ENCODE measurements at places on chromosomes 7 and 10.

- DNase-seq: no peak
Measured at GRCh38 chr10:18351421-18351820, 211.2 kb downstream of the CACNB2 start.

DNA sequence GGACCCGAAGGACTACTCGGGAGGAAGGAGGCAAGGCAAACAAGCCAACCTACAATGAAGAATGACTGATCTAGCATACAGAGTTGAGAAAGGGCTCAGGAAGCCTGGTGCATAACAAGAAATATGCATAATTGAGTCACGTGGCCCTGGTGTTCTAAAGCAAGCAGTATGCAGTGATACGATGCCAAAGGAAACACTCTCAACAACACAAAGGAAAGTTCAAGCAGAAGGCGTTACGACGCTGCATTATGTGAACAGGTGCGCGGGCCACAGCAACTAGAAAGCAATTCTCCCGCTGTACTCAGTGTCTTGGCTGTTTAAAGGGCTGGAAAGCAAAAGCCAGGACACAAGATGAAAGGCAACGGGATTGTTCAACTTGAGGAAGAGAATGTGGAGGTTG lies 100.8 kb downstream of the PRTFDC1 start:
- DNase-seq: no peak

- DNase-seq: no peak
Measured at GRCh38 chr10:104303594-104304355, 34.5 kb downstream of the ITPRIP start.

DNA sequence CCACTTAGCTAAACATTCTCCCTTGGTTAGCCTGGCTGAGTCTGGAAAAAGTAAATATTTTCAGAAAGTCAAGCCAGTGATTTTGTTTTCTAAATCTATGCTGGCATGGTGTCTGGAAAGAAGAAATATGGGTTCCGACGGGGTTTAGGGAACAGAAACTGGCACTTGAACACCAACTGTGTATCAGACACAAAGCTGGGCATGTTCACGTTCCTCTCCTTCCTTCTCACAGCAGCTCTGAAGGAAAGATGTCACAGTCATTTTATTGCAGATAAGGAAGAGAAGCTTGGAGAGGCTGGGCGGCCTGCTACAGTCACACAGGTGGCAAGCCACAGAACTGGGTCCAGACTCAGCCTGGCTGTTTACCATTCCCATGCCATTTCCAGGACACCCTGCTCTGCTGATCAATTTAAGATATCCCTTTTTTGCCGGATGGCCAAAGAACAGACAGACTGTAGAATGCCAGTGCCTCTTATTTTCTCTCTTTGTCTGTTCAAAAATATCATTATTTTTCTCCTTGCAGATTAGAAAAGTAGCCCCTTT lies 118.8 kb downstream of the HERPUD2 start:
- no peak for DNase-seq

DNA sequence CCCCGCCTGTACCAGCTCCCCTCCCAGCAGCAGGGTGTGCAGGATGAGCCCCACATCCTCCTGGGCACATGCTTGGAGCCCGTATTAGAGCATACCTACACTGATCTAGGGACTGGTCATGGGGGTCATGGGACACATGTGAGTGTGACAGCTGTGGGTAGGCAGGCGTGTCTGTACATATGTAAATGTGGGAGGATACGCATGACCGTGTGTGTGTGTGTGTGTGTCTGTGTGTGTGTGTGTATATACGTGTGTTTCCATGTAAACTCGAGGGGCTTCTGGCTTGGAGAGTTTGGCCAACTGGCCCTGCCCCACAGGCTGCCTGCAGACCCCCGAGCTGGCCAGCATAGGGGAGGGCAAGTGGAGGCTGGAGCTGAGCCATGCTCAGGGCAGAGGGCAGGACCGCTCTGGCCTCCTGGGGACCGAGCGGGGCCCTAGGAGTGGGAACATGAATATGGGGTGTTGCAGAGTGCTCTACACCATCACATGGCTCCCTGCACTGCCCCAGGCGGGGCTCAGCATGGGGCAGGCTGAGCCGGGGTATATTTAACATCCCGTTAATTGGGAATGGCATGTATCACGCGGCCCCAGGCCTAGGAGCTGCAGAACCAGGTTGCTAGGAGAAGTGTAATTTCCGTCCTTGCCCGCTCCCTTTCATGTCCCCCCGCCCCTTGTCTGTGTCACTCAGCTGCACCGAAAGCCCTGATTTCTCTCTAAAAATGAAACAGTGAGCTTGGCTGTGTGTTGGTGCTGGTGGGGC lies 152.7 kb upstream of the PCBD1 start:
- DNase-seq: no peak

DNA sequence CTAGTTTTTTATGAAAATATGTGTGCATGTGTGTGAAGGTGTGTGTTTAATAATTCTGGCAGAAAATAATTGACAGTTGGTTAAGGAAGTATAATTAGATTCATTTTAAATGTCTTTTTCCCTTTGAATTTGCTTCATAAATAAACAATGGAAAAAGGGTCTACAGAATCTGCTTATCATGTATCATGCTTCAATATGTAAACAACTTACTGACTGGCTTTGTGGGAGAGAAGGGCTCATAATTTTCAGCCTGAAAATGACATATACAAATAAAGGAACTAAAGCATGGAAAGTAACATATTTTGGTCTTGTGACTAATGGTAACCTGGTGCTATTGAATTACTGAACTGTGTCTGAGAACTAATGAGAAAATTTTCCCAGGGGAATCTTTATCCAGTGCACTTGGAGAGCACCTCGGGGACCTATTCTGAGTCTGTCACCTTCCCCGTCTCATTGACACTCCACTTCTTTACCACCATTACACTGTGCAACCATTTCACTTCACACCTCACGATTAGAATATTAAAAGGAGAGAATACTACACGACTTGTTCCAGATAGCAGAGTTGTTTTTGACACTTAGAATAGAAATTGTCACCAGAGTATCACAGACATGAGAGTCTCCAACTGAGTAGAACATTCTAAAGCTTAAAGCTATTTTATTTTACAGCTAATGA lies 298.6 kb downstream of the TFEC start:
- DNase-seq: no peak
